ENCODE measurements at places on chromosomes 2 and 18.

- no peak for DNase-seq
Measured at GRCh38 chr2:54763636-54764291, 40.3 kb downstream of the EML6 start.

DNA sequence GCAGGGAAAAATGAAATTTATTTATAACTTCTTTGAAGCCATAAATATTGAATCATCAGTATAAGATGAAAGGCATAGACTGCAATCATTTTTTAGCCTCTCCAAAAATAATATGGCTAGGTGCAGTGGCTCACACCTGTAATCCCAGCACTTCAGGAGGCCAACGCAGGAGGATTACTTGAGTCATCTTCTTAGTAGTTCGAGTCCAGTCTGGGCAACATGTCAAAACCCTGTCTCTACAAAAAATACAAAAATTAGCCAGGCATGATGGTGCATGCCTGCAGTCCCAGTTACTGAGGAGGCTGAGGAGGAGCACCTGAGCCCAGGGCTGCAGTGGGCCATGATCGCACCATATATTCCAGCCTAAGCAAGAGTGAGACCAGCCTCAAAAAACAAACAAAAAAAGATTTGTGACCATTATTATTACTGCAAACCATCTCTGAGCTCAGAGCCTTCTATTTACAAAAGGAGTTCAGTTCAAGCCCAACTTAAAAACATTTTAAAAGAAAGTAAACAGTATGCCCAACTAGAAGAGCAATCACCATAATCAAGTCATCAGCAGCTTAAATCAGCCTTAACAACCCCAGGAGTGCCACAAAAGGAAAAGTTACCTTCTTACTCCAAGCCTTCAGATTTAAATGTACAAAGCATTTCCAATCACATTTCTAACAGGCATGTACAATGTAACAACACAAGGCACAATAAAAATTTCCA lies 37.5 kb downstream of the KCNG3 start:
- no peak for DNase-seq

DNA sequence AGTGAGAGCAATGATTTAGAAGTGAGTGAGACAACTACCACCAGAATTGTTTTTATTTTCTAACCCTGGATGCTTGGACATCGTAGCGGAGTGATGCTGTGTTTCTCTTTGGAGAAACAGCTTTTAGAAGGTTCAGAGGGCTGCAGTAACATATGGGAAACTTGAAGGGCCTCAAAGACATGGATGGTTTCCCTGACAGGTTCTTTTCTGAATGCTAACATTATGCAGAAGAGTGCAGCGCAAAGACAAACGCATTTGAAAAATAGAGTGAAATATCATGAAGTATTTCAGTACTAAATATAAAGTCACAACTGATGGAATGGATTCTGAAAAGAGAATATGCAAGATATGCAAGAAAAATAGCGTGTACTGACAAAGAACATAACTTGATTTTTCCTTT lies 385.1 kb upstream of the DSEL start:
- DNase-seq = no peak

- DNase-seq = no peak
Measured at GRCh38 chr2:240512666-240513535, 44.9 kb downstream of the ANKMY1 start.

GRCh38 chr18:48641981-48642380 lies 103.2 kb downstream of the CTIF start:
- DNase-seq = no peak

GRCh38 chr2:73254343-73255006 lies 20.4 kb downstream of the CCT7 start:
- DNase-seq = no peak

- DNase-seq = peak; percentile 65
Measured at GRCh38 chr2:170815746-170816503, 762 bp upstream of the GAD1 start.

GRCh38 chr2:228658998-228659397 lies 477.5 kb upstream of the SPHKAP start:
- DNase-seq = no peak

GRCh38 chr2:229888031-229888430 lies 33.8 kb downstream of the TRIP12 start:
- no peak for DNase-seq

DNA sequence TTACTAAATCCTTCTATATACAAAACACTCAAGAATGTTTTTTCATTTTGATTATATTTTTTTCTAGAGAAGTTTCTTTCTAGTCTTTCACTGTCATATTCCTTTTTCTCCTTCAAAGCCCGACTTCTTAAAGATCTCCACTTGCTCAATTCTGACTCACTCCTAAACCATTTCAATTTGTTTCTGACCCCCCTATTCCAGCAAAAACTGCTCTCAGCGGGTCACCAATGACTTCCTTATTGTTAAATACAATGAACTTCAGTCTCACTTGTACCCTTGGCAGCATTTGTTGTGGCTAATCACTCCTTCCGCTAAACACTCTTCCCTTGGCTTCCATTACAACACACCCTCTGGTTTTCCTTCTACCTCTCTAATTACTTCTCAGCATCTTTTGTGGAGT lies 111.1 kb upstream of the RBBP8 start:
- no peak for DNase-seq

DNA sequence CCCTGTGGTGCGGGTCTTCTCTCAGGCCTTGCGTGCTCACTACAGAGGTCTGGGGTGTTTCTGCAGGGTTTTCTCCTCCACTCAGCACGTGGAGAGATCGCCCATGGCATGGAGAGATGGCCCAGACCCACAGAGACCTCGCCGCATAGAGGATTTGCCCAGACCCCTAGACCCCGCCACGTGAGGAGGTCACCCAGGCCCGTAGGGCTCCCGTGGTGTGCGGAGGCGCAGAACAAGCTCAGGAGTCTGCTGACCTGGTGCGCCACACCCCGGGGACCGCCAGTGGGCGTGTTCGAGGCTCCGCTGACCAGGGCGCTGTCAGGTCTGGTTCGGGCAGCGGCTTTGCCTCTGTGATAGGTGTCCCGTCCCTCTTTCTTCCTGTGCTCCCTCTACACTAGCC lies 64.5 kb downstream of the ADI1 start:
- no peak for DNase-seq

GRCh38 chr2:127170452-127171197 lies 49.5 kb downstream of the CYP27C1 start:
- DNase-seq = no peak

DNA sequence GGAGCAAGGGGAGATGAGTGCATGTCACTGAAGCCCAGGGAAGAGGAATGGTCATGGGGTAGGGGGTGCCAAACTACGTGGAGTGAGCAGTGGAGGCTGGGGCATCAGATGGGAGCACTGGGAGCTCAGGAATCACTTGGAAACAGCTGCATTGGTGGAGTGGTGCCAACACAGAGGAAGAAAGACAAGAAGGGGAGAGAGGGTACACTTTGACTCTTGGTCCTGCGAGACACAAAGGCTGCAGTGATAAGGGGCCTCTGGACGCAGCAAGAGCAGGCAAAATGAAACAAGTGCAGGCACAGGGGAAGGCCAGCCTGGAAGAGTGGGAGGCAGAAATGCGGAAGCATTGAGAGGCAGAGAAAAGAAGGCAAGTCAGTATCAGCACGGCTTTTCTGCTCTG lies 134.7 kb upstream of the SMIM21 start:
- DNase-seq = no peak

DNA sequence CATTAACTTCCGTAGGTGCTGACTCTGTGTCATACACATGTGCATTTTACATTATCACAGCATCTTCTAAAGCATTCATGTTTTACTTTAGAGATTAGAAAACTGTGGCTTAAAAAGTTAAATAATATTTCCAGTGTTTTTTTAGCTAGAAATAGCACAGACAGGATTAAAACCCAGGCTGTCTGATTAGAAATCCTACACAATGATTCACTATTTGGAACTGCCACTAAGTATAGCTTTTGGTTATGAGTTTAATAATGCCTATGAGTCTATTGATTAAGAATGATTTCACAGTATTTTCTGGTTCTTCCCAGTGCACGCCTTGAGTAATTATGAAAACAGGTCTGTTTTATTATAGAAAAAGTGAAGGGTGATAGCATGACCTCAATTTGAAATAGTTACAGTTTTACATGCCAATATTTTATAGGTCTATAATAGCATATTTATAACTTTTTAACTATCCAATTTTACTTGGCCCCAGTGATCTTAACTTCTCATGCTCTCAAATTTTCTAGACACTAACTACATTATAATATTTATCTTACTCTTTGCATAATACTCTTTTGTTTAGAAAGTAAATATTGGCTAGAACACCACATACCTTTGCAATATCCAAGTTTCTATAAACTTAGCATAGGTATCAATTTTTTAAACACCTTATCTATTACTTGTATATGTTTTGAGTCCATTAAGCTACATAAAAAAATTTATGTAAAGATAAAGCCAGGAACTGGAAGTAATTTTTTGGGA lies 313.2 kb downstream of the RND3 start:
- no peak for DNase-seq

- no peak for DNase-seq
Measured at GRCh38 chr2:53460937-53461336, 306.7 kb upstream of the CHAC2 start.

- DNase-seq = no peak
Measured at GRCh38 chr18:80200171-80200931, 47.0 kb downstream of the PARD6G start.

DNA sequence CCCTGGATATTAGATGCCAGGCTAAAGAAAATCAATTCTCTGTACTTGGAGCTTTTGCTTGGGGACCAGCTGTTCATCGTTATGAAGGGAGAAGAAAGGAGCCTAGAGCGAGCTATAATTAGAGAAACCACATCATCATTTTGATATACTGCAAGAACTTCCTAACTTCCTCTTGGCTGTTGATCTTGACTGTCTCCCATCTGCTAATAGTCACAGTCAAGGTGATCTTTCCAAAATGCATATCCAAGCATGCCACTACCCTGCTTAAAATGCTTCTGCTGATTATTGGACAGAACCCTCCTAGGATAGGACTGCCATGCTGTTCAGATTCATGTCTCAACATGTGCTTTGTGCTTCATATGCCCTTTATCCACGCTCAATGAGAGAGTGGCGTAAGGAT lies 54.8 kb downstream of the RAPGEF4 start:
- no peak for DNase-seq

DNA sequence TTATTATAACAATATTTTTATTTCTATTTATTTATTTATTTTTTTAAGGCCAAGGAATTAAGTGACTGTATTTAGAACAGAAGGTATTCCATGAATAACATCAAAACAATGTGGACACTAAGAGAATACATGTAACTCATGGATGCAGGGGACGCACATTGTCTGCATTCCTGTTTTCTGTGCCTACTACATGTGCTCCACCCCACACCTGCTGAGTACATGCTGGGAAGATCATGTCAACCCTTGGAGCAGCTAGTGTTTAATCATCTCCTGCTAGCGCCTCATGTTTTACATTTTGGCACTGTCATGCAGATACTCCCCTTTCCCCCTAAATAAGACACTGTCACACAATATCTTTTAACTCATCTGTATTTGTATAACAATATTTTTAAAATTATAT lies 29.3 kb downstream of the DPYSL5 start:
- no peak for DNase-seq

DNA sequence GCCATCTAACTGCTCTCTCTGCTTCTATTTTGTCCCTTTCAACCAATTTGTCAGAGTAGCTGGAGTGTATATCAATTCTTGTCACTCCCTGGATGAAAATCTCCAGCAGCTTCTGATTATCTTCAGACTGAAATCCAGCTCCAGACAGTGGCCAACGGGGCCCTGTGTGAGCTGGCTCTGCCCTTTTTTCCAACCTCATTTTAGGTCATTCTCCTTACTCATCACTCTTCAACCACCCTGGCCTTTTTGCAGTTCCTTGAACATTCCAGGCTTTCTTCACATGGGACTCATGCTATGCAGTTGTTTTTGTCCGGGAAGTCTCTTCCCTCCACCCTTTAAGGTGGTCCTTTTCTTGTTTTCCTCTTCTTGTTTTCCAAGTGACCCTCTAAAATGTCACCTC lies 15.4 kb upstream of the FAP start:
- DNase-seq = no peak

- DNase-seq = no peak
Measured at GRCh38 chr2:72027426-72028161, 120.1 kb downstream of the CYP26B1 start.

DNA sequence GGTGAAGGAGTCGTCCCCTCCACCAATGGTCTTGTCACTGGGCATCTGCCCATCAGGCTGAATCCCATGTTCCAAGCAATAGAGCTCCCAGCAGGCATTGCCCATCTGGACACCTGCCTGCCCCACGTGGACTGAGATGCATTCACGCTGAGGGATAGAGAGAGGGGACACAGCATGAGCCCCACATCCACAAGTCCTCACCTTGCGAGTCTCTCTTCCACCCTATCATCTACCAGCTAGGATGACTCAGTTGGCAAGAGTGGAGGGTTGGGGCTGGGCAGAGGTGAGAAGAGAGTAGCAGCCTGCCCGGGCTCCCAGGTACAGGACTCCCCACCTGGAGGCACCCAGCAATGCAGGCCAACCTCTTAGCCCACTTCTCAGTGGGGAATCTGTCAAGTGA lies 959 bp upstream of the TUBA4B start:
- no peak for DNase-seq

DNA sequence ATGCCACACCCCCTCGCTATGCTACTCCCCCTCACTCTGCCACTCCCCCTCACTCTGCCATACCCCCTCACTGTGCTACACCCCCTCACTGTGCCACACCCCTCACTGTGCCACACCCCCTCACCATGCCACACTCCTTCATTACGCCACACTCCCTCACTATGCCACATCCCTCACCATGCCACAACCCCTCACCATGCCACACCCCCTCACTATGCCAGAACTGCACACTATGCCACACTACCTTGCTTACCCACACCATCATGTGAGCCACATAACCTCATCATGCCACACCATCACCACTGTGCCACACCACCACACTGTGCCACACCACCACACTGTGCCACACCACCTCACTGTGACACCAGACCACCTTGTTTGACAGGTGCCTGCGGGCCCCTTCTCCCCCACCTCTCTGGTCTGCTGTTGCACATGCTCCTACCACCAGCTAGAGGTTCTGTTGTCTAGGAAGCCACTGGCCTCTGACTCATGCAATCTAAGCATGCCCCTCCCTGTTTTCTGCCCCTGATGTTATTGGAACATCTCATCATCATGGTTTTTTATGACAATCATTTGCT lies 22.0 kb downstream of the MARCHF4 start:
- DNase-seq = no peak

DNA sequence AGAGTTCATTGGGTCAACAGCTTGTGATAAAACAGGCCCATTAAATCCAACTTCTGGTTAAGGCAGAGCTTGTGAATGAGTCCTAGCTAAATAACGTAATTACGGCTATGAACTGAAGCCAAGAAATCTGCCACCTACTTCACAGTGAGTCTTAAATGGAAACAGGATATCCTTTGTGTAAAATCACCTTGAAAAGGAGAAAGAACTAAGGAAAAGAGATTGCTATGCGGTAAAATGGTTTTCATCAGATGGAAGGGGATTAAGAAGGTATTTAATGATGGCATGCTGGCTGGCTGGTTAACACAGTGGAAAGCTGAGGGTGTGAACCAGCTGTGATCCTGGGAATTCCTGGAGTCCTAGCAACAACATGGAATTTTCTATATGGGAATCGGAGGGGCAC lies 156.6 kb downstream of the DOK6 start:
- DNase-seq = peak; percentile 36

Data from left lung (tissue), 14 donors.